ENCODE measurements at places on chromosomes 12 and 14. TPM values are rescaled to one million over a fixed set of nuclear protein-coding genes. Genes with fewer than 3 reads are reported as not detected.

FIGNL2 gene
- not detected for total RNA-seq

DPF3 gene
- total RNA-seq = 5.4 TPM

SLC2A3 gene
- 12.1 TPM for total RNA-seq

HOXC4 gene
- 4.3 TPM for total RNA-seq

SOCS2 gene
- total RNA-seq = 110 TPM

ANG gene
- total RNA-seq = 3.0 TPM

DNA sequence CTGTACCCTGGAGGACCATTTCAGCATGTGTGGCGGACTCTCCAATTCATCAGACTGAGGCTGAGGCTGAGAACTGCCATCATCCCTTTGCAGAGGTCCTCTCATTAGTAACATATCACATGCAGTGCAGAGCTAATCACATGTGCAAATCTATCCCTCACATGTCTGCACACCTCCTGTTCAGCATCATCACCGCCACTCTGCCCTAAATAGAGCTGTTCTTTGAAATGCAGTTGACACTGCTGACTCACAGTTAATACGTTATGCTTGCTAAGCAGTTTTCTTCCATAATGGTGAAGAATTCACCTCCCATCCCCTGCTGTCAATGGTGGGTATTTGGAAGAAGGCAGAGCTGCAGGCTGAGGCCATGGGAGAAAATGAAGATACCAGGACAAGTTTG lies 85.0 kb upstream of the ANO2 start:
- no peak for DNase-seq

DNA sequence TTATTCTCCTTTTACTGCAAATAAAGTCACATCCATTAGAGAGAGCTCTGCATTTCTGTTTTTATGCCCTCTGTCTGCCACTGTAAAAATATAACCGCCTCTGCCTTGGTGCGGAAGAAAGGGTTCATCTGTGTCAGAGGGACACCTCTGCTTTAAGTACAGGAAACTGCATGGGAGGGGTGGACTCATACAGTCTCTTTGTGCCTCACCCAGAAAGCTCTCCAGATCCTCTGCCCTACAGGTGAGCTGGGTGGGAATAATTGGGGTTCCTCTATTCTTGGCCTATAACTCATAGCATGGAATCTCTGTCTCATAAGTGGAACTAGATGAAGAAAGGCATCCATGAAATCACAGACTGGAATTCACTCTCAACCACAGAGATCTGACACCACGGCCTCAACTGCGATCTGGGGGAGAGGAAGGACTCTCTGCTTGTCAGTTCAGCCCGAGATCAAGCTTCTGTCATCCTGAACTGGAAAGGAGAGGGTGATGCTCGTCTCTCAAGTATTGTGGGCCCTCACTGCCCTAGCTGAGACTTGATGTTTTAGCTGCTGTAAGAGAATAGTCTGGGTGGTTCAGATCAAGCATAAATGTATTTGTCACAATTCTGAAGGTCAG lies 702.3 kb downstream of the TMEM121 start:
- DNase-seq = no peak

- no peak for DNase-seq
These were observed 369.9 kb upstream of the PDE3A start for GRCh38 chr12:19998411-19998810.

DNA sequence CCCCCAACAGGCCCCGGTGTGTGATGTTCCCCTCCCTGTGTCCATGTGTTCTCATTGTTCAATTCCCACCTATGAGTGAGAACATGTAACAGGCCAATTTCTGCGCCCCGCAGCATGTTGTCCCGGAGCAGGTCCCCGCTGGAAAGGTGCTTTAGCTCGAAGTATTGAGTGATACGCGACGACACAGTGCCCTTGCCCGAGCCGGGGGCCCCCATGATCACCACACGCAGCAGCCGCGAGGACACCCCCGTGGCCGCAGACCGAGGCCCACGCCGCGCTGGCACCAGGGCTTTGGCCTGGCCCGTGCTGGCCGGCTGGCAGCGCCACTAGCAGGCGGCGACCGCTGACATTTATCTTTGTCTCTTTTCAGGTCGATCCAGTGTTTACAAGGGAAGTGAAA lies 91.7 kb downstream of the GLT1D1 start:
- no peak for DNase-seq

- no peak for DNase-seq
These were observed 413 bp upstream of the TUBA1C start for GRCh38 chr12:49264466-49264872.

GRCh38 chr14:61625165-61625564 lies 70.1 kb upstream of the HIF1A start:
- peak; percentile 61 for DNase-seq

DNA sequence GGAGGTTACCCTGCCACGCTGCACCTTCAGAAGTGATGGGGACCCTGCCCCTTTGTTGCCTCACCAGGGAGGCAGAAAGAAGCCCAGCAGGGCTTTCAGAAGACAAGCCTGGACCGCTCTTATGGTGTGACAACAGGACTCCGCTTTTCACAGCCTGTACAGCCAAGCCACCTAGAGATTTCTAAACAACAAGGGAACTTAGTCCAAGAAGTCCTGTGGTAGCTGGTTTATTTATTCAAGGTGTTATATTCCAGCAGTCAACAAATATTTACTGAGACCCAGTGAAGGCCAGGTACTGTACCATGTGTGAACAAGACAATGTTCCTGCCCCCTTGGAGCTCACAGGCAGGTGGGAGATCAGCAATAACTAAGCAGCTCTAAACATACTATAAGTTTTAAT lies 4.0 kb upstream of the TMEM229B start:
- no peak for DNase-seq

- DNase-seq = no peak
These were observed 204.3 kb downstream of the PELI2 start for GRCh38 chr14:56322531-56322930.

DNA sequence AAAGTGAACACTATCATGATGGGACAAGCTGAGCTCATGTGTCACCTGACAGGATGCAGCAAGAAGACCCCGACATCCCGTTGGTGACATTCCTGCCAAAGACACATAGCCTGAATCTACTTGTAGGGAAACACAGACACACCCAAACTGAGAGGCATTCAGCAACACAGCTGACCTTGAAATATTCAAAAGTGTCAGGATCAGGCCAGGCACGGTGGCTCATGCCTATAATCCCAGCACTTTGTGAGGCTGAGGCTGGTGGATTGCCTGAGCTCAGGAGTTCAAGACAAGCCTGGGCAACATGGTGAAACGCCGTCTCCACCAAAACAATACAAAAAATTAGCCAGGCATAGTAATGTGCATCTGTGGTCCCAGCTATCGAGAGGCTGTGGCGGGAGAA lies 232.0 kb upstream of the PLXNC1 start:
- DNase-seq = no peak

DNA sequence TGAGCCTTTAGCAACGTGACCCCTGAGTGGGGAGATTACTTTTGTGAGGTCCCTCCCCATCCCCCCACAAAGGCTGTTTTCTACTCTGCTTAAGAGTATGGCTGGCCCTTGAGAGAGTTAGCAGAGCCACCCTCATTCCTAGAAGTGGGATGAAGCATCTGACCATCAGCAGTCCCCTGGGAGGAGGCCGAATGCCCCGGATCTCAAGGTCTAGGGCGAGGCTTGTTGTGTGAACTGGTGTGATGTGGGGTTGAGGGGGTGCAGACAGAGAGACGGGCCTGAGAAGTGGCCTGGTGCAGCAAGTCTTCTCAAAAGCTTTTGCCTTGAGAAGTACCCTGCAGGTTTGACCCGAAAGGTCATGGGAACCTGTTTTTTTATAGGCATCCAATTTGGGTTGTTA lies 153.0 kb upstream of the FKBP4 start:
- no peak for DNase-seq

- DNase-seq = no peak
These were observed 60.7 kb downstream of the PLCZ1 start for GRCh38 chr12:18676996-18677588.

Data from M059J (cell line).